ENCODE measurements at places on chromosomes 3 and 15.

GRCh38 chr3:71051893-71052687, 531.4 kb downstream of the FOXP1 start:
- no peak for DNase-seq

DNA sequence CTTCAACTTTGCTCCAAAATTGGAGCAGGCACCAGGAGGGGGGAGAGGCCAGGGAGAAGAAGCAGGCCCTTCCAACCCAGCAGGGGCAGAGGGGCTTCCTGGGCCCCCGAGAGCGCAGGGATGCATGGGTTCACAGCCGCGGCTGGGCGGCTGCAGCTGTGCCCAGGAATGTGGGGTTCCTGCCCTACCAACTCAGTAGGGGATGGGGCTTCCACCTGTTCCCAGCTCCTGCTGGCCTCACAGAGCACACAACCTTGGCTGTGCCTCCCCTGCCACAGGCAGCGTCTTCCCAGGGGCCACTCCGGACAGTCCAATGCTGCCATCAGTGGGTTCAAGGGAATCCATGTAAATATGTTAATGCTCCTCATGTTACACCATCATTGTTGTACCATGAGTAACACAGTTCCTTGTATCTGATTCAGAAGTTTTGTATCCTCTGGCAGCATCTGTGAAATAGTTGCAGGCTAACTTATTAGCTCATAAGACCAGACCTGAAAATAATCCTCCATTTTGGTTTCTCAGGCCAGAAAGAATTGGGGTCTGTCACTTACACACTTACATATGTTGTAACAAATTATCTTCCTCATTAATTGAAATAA, 12.1 kb upstream of the SIAH2 start:
- no peak for DNase-seq

- no peak for DNase-seq
Observed at GRCh38 chr3:49600781-49601180, 46.5 kb downstream of the BSN start.

DNA sequence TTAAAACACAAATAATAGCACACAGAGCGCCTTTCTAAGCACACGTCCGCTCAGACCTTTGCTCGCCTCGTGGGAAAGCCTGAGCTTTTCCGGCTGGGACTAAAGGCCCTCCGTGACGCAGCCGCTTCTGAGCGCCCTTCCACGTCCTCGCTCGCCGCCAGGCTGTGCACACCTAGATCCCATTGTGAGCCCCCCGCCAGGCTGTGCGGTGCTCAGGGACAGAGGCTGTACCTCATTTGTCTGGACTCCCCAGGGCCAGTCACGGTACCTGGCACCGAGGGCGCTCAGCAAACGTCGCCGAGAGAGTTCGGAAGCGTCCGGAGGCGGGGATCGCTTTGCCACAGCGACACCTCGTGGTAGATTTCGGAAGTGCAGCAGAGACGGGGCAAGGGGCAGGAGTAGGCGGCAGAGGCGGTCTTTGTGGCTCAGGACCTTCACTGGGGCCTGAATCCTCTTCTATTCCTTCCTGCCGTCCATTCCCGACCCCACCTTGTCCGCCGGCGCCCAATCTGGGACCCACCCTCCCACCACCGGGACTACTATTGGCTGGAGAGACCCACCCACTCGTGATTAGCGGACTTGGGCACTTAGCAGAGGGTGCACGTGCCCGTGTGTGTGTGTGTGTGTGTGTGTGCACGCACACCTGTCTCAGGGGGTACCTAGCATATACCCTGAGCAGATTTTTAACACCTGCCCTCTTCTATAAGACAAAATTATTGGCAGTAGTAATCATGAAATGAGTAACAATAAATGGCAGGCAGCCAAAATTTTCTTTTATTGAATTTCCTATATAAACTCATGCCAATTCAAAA, 65.6 kb downstream of the RHCG start:
- DNase-seq, result peak; percentile 44

GRCh38 chr3:42704136-42704841, 1.7 kb upstream of the HHATL start:
- DNase-seq, result no peak

GRCh38 chr3:4748701-4749378, 230.4 kb upstream of the BHLHE40 start:
- no peak for DNase-seq

- no peak for DNase-seq
Observed at GRCh38 chr15:78950902-78951840, 6.3 kb upstream of the CTSH start.

GRCh38 chr3:130779486-130779885, 32.9 kb upstream of the PIK3R4 start:
- DNase-seq, result no peak

DNA sequence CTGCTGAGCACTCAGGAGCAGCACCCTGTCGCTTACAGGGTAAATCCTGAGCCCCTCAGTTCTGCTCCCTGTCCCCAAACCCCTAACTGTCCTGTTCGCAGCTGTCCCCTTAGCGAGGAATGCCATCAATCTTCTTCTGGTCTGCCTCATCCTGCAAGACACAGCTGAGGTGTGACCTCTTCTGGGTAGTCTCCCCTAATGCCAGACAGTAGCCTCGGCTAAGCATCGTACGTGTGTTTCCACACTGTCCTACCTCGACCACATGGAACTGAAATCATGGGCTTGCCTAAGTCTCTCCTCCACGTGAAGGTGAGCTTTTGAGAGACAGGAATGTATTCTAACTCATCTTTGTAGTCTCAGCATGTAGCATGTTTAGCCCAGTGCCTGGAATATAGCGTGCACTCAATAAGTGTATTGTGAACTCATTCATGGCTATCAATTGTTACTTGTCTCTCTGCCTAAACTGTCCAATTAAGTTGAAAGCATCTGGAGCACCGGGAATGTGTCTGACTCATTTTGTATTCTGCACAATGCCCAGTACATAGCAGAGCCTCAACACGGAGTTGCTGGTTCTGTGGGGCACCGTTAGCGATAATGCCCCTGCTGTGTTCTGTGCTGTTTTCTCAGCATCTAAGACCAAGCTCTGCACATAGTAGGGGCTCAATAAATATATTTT, 90.2 kb downstream of the HES1 start:
- DNase-seq, result no peak

DNA sequence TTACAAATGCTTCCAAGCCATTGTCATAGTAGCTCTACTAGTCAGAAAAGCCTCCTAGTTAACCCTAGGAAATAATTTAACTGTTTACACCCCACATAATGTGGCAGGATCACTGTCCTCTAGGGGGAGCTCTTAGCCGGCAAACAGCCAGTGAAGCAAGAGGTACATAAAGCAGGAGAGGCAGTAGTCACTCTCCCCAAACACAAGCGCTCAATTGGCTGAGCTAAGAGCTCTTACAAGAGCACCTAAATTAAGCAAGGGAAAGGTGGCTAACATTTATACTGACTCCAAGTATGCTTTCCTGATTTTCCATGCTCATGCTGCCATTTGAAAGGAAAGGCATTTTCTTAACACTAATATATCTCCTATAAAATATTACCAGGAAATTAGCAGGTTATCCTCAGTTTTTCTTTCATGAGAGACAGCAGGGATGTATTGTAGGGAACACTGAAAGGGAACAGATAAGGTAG, 37.6 kb downstream of the NCEH1 start:
- no peak for DNase-seq

DNA sequence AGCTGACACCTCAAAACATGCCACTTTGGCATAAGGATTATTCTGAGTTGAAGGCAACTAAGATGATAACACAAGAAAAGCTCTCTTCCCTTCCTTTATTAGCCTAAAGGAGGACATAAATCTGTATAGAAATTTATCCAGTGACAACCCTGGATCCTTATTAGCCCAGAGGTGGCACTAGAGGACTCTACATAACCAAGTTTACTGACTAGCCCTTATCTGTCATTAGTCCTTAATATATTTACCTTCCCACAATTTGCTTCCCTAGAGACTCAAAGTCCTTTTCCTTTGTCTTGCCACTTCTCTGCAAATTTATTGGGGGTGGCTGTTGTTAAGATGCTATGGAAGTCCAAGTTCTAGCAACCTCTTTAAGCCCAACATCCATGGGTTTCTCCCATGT, 26.7 kb downstream of the CEP70 start:
- no peak for DNase-seq

DNA sequence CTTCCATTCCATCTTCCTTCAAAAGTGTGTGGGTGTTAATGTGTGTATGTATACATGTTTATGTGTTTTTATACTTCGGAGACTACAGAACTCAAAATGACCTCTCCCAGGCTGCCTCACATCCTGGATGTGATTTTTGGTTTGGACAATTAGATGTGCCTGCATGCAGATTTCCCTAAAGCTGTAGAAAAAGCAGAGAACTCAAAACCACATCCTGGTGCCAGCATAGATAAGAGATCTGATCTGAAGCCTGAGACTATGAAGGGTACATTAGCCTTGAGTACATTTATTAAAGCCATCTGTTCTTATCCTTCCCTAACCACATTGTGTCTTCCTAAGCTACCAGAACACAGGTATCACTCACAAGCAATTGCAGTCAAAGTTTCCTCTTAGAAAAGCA, 319.4 kb upstream of the RASGRP1 start:
- DNase-seq, result no peak

DNA sequence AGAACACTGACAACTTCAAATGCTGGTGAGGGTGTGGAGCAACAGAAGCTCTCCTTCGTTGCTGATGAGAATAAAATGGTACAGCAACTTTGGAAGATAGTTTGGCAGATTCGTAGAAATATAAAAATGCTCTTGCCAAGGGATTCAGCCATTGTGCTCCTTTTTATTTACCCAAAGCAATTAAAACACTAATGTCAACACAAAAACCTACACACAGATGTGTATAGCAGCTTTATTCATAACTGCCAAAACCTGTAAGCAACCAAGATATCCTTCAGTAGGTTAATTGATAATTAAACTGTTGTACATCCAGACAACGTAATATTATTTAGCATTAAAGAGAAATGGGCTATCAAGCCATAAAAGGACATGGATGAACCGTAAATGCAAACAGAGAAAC, 37.8 kb upstream of the LSAMP start:
- no peak for DNase-seq

- DNase-seq, result no peak
Observed at GRCh38 chr3:186789554-186790260, 6.3 kb downstream of the EIF4A2 start.

GRCh38 chr15:63890617-63891016, 56.9 kb upstream of the HERC1 start:
- DNase-seq, result no peak

- DNase-seq, result no peak
Observed at GRCh38 chr3:12300137-12300536, 11.3 kb downstream of the PPARG start.

DNA sequence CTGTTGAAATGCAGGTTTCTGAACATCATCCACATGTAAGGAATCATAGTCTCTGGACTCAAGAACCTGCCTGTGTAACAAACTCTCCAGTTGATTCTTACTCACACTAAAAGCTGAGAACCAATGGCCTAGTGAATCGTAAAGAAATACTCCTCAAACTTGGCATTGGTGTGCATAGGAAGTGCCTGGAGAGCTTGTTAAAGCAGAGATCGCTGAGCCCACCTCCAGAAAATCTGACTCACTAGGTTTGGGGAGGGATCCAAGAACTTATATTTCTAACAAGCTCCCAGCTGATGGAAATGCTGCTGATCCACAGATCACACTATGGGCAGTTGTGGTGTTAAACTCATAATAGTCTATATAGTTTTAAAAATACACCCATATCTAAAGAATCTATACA, 55.8 kb upstream of the LMCD1 start:
- no peak for DNase-seq

DNA sequence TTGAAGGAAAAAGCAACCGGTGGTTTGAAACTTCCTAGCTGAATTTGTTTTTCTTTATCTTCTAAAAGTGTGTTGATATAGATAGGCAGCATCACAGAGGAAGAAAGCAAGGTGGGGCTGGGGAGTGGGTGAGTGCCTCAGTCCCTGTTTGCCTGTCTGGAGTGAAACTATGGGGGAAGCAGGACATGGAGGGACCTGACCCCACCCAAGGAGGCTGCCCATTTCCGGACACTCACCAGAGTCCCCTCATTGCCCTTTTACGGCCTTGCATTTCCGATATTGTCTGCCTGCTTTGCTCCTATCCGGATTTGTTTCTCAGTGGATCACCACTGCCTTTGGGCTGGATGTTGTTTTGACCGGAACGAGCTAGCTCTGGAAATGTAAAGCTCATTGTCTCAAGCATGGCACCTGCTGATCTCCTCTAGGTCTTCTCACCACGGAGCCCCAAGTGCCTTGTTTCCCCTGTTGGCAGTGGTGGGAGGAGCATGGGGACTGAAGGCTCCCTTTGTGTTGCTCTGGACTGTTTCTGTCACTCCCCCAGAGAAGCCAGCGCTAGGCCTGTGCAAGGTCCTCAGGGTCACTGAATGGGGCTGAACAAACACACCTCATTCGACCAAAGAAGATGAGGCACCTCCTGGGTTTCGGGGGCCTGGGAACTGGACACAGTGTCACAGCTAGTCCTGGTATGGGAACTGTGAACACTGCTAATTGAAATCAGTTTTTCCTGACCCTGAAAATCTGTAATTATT, 7.0 kb downstream of the CLDN11 start:
- no peak for DNase-seq

DNA sequence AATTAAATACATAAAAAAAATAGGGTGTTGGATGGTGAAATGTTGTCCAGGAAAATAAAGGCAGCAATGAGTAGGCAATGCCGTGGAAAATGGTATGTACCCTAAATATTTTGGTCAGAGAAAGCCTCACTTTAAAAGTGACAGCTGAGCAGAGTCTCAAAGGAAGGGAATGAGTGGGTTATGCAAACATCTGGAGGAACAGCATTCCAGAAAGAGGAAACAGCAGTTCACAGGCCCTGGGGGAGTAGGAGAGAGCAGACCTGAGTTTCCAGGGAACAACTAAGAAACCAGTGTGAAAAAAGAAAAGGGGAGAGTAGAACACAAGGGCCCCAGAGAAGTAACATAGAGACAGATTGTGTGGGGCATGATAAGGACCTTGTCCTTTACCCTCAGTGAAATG, 230.0 kb upstream of the CNTN3 start:
- DNase-seq, result no peak

GRCh38 chr3:186612721-186613636, at the start of gene AHSG:
Gene AHSG (plus strand): TSS chr3:186613060. CDS start chr3:186613142, 82 bp downstream.
- DNase-seq, result no peak

GRCh38 chr15:90681480-90681879, 35.7 kb upstream of the BLM start:
- peak; percentile 9 for DNase-seq

- no peak for DNase-seq
Observed at GRCh38 chr3:53594276-53594675, 99.9 kb downstream of the CACNA1D start.

DNA sequence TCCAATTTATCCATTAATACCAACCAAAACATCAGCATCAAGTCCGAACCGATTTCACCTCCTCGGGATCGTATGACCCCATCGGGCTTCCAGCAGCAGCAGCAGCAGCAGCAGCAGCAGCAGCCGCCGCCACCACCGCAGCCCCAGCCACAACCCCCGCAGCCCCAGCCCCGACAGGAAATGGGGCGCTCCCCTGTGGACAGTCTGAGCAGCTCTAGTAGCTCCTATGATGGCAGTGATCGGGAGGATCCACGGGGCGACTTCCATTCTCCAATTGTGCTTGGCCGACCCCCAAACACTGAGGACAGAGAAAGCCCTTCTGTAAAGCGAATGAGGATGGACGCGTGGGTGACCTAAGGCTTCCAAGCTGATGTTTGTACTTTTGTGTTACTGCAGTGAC, 20.8 kb downstream of the LYSMD4 start:
- DNase-seq, result no peak
